ENCODE measurements at places on chromosomes 3 and 15. TPM values are rescaled to one million over a fixed set of nuclear protein-coding genes. Genes with fewer than 3 reads are reported as not detected.

Gene ZDHHC3
- 93.2 TPM for total RNA-seq

Gene ARHGEF26
- 12.8 TPM for total RNA-seq

Gene GNAT1
- not detected for total RNA-seq

- no peak for DNase-seq
Measured at GRCh38 chr3:159807137-159808040, 181.2 kb upstream of the IL12A start.

DNA sequence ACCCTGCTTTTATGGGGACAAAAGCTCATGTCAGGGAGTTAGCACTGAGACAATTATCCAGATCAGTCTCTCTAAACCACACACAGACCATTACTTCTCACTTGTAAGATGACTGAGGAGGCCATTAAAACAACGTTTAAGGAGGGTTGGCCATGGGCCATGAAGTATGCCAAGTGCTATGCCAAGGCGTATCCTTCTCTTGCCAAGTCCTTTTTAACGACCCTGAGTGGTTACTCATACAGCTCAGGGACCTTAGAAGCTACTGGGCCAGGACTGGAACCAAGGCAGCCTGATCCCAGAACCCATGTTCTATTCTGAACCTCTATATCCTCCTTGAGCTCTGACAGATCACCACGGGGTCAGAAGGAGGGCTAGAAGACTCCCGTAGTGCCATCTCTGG, 50.0 kb downstream of the NMNAT3 start:
- DNase-seq: no peak

DNA sequence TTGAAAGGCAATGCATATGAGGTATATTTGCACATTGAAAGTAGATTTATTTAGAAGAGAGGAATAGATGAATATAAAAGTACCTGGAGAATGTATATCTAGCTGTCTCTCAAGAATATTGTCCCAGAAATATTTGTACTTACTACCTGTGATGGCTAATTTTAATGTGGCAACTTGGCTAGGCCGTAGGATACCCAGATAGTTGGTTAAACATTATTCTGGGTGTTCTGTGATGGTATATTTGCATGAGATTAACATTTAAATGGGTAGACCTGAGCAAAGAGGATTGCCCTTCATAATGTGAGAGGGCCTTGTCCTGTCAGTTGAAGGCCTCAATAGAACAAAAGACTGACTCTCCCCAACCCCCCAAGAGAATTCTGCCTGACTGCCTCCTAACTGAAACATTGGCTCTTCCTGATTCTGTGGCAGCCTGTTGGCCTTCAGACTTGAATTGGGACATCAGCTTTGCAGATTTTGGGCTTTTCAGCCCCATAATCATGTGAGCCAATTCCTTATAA, 69.4 kb upstream of the FILIP1L start:
- DNase-seq: no peak

DNA sequence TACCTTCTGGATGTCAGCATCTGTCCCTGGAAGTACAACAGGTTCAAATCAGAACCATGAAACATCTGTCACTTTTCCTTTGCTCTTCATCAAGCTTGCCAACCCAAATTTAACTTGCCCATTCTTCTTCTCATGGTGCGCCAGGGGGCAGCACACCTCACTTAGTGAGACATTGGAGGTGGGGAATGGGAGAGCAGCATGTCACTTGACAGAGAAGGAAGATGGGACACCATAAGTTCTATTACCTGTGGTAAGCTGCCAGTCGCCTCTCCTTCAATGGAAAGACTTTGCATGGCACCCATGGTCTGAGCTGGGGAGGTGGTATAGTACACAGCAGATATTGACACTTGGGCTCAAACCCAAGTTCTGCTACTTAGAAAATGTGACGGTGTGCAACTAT, 2.9 kb downstream of the SCN5A start:
- peak; percentile 13 for DNase-seq

- DNase-seq: no peak
Measured at GRCh38 chr15:71010472-71010871, 104.8 kb upstream of the THSD4 start.

GRCh38 chr3:191425322-191425734, 35.6 kb upstream of the PYDC2 start:
- no peak for DNase-seq

DNA sequence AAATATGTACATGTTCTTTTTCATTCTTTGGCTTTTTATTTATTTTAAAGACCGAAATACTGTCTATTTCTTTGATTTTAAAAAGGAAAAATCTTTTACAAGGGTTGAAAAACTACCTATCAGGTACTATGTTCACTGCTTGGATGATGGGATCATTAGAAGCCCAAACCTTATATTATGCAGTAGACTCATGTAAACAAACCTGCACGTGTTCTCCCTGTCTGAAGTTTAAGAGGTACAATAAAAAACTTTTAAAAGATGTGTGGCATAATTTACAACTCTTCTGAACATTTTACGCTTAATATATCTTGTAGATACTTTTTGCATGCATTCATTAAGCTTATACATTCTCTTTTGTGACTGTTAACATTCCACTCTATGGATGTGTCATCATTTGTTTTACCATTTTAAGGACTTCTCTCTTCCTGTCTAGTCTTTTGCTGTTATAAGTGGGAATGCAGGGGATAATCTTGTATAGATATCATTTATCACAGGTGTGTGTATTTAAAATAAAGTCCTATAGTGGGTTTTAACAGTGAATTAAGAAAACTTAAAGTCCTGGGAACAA, 6.2 kb downstream of the MGA start:
- no peak for DNase-seq

DNA sequence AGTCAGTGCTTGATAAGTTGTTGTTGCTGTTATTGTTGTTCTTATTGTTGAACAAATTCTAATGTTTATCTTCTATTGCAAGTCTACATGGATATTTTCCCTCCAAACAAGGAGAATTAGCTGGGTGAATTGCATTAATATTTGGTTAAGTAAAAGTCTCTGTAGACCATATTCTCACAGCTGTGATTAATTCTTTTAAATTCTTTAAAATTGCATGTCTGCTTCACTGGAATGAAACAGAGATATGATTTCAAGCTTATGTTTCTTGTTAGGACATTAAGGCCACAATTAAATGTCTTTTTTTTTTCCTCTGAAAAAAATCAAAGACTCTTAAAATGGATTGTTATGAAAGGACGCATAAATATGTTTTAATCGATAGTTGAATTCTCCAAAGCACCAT, 153.4 kb downstream of the EBLN2 start:
- DNase-seq: no peak

DNA sequence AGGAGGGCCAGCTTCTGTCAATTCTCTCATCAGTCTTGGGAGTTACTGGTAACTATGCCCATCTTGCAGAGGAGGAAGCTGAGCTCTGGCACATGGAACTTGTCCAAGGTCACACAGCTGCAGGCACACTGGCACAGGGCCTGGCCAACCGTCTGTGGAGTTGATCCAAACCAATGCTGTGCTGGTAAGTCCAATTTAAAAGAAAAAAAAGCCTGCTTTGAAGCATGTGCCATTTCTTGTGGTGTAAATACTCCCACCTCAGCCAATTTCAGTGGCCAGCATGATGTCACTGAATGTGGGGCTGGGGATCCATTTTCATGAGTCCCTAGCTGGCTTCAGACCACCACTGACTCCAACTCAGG, 83.4 kb downstream of the CHSY1 start:
- no peak for DNase-seq

GRCh38 chr15:79943820-79944219, 27.2 kb downstream of the BCL2A1 start:
- no peak for DNase-seq

DNA sequence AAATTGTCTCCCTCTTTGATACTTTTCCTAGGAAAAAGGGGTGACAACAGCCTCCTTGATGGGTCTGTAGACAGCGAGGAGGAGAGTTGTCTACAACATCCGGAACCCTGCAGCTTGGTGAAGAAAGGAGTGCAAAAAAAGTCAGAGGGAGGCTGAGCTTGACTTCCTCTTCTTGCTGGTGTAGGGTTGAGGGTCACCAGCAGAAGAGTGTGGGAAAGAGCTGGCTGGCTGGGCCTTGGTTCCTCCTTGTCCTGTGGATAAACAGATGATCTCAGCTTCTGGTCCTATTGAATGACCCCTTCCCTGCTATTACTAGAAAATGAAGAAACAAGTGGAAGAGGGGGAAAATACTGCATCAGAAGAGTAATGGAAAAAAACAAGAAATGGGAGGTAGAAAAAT, 20.4 kb downstream of the SLC7A14 start:
- DNase-seq: no peak

DNA sequence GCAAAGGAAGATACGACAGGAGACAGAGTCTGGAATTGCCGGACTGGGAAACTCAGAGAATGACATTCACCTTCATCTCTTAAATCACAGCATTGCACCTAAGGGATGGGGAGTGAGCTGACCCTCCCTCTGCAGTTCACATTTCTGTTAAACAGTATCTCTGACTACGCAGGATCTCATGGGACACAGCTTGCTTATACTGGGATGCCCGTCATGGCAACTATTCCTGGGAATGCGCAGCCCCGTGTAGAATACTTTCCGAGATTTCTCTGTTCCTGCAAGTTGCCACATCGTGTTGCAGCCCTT, 232.5 kb upstream of the HES1 start:
- DNase-seq: no peak

DNA sequence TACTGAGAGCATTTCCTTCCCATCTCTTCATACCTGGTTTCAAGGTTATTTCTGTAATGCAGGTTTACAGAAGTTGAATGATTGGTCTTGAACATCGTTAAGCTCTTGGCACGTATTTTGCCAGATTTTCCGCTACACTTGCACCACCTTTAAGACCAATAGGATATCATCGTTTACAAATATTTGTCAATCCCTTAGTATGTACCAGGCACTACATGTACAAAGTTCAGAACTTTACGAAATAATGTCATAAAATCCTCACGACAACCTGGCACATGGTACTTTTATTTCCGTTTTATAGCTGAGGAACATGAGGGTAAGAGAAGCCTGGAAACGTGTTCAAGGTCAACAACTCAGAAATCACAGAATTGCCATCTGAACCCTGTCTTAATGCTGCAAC, 6.3 kb downstream of the LRRK1 start:
- DNase-seq: no peak

DNA sequence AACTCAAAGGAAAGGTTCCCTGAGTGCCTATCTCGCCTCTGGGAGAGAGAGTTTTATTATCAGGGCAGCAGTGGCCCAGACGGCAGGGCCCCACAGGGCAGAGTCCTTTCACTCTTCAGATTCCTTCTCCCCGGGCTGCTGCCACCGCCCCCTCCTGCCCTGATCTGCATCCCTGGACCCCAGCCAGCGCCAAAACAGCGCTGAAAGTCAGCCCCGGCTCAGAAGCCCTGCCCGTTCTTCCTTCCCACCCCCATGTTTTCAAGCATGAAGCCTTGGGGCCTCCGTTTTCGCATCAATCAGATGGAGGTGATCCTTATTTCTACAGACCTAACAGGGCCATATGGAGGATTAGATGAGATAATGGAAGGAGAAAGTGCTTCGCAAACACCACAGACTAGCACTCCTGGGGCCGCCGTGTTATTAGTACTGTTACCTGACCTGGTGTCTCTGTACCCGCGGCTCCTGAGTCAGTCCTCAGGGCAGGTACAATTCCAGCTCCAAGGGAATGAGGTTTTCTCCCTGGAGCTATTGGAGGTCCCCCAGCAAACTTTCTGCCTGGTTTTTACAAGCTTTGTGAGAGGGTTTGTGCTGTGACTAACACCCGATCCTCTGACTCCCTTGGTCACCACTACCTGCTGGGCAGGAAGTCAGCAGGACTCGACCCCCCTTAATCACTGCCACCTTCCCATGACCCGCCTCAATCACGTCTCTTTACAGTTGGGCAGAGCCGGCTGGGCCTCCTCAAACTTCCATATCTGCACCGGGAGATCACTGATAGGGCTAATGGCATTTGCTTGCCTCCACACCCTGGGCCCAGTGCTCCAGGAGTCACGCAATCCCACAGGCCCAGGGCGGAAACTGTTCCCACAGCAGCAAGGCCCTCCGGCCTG, 39.5 kb upstream of the TSEN2 start:
- DNase-seq: no peak

- DNase-seq: no peak
Measured at GRCh38 chr3:71247958-71248335, 335.6 kb downstream of the FOXP1 start.

DNA sequence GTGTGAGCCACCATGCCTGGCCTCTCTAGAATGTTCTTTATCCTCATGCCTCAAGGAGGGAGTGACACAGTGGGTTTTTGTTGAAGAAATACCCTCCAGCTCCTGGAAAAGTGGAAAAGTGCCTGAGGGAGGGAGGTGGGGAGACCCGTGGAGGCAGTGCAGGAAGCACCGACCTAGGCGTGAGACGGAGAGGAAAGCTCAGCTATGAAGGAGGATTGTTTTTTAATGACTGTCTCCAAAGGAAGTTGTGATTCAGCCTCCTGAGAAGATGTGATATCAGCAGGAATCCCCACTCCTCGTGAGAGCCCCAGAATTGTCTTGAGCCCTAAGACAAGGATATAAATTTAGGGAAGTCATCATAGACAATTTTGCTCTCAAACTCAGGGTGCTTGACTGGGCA, 21.7 kb downstream of the RPLP1 start:
- DNase-seq: no peak

GRCh38 chr3:98388147-98388546, 2.3 kb upstream of the OR5K3 start:
- no peak for DNase-seq
